ENCODE measurements at places on chromosomes 16 and 17.

- DNase-seq, result no peak
These were observed 23.8 kb downstream of the NACA2 start for GRCh38 chr17:61567045-61567802.

DNA sequence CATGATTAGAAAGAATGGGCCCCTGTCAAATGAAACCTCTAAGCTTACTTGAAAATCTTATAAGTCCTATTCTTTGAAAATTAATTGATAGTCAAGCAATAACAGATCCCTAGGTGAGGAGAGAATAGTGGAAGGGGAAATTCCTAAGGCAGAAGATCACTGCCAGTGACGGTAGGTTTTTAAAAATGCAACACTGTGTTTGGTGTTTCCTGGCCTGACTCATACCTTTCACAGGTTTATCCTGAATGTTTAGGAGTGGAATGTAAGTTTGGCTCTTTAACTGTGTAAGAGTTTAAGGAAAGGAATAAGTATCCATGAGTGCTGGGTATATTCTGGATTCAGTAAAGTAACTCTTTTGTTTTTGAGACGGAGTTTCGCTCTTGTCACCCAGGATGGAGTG is 23.8 kb downstream of the HAPSTR1 start:
- no peak for DNase-seq

GRCh38 chr17:80645706-80646325 is 101.2 kb downstream of the RPTOR start:
- no peak for DNase-seq

DNA sequence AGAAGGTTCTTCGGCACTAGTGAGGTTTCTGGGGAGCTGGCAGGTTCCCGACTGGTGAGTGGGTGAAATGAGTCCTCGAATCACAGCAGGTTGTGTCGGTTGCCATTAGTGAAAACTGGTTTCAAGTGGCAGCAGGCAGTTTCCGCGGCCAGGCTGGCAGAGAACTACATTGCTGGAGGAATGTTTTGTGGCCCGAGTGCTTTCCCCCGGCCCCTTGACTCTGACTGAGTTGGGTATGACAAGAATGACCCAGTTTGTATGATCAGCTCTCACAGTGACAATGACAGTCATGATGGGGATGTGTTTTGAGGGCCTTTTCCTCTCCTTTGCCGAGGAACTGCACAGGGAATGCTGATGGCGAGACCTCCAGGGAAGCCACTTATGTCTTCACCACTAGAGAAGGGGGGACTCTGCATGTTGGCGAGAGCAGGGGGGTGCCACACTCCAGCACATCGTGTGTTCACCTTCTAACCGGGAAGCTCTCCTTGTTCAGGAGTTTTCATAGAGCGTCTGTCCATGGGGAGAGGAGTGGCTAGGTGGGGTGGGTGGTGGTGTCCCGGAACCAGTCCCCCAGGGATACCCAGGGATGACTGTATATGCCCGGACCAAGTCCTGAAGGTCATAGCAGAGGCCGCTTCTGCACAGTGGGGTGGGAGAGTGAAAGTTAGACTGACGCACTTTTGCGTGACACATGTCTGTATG is 206.0 kb upstream of the CHMP6 start:
- DNase-seq, result peak; percentile 77

DNA sequence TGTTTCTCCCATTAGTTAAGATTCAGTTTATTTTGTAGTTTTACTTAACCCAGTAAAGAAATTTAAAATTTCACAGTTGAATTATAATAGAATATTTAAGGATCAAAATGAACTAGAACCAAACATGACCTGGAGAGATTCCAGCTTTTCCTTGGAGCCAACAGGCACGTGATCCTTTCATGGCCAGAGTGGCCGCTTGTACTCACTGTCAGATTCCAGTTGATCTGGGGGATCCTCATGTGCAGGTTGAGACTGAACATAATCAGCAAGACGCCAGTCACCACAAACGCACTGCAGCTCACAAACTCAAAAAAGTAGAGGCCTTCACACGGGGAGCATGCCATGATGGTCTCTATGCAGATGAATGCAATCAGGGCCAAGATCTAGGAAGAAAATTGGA is 31.7 kb downstream of the CMTM3 start:
- no peak for DNase-seq

DNA sequence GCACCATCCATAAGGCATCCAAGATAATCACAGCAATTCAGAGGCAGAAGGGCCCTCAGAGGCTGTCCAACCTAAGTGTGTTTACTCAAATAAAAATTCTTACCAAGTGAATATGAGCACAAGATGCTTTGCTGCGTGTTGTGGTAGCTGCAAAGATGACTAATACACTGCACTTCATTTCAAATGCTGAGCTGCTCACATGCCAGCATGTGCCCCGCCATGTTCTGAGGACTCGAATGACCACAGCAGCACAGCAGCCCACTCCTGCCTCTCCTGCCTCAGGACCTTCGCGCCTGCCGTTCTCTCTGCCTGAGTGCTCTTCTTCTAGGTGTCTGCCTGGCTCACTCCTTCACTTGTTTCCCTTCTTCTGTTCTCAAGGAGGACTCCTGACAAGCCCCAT is 19.0 kb downstream of the PIK3R5 start:
- no peak for DNase-seq

GRCh38 chr16:47983999-47984580 is 171.7 kb downstream of the ABCC12 start:
- DNase-seq, result no peak

GRCh38 chr16:89357055-89357816 is 133.1 kb downstream of the ANKRD11 start:
- DNase-seq, result peak; percentile 53

DNA sequence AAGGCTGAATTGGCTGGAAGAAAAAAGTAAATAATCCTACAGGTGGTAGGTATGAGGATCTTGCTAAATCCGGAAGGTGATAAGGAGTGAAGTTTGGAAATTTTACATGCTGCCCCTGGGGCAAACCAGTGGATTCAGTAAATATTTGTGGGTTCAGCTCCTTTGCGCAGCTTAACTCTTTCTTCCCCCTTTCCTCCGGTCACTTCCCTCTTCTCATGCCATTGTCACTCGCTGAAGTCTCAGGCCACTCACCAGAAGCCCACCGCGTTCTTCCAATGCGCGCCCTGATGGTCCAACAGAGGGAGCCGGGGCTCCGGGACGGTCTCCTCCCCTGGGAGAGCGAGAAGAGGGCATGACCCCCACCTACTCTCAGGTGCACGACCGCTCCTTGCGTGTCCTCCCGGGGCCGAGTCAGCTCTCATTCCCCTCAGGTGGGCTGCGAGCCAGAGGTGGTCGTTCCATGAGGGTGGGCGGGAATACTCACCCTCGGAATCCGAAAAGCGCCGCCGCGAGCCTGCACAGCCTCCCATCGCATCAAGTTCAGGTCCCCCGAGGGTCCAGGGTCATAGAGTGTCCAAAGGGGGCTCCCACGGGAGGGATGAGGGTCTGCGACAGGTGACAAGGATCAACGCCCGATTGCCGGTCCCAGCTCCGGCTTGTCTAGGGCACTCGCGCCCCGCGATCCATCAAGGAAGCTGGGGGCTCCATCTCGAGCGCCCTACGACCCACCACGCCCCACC is 474 bp downstream of the CLN3 start:
- DNase-seq, result no peak

- DNase-seq, result no peak
These were observed 96.0 kb downstream of the YPEL2 start for GRCh38 chr17:59427425-59427921.

DNA sequence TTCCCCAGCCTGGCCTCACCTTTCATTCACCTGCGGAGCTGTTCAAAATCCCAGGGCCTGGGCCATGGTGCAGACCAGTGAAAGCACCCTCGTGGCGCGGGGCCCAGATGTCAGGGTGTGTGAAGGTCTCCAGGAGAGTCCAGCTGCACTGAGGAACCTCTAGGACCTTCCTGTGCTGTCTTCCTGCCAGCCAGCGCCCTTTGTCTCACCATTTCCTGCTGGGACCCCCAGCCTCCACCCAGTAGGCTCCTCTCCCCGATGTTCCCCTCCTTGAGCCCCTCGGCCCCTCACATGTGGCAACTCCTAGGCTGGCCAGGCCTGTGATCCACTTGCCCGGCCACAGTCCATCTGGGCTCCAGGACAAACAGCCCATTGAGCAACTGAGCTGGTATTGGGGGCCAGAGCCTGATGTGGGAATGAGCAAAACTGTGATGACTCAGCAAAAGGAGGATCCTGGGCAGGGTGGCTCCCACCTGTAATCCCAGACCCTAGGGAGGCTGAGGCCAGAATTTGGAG is 677 bp downstream of the SULT1A2 start:
- no peak for DNase-seq

- no peak for DNase-seq
These were observed 84.2 kb upstream of the FOXF1 start for GRCh38 chr16:86426063-86426642.

- DNase-seq, result no peak
These were observed 2.8 kb downstream of the EMP2 start for GRCh38 chr16:10577305-10578202.

DNA sequence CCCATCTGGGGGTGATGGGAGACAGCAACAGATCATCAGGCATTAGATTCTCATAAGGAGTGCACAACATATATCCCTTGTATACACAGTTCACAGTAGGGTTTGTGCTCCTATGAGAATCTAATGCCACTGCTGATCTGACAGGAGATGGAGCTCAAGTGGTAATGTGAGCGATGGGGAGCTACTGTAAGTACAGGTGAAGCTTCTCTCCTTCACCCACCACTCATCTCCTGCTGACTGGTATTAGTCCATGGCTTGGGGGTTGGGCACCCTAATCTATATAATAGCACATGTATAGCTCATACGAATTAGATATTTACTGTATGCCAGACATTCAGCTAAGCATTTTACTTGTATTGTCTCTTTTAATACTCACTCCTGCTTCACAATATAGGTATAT is 101.7 kb downstream of the MAP2K6 start:
- DNase-seq, result no peak

- DNase-seq, result no peak
These were observed 3.1 kb downstream of the HIC1 start for GRCh38 chr17:2057760-2058585.

GRCh38 chr17:9907883-9908648 is 3.0 kb upstream of the RCVRN start:
- DNase-seq, result no peak

DNA sequence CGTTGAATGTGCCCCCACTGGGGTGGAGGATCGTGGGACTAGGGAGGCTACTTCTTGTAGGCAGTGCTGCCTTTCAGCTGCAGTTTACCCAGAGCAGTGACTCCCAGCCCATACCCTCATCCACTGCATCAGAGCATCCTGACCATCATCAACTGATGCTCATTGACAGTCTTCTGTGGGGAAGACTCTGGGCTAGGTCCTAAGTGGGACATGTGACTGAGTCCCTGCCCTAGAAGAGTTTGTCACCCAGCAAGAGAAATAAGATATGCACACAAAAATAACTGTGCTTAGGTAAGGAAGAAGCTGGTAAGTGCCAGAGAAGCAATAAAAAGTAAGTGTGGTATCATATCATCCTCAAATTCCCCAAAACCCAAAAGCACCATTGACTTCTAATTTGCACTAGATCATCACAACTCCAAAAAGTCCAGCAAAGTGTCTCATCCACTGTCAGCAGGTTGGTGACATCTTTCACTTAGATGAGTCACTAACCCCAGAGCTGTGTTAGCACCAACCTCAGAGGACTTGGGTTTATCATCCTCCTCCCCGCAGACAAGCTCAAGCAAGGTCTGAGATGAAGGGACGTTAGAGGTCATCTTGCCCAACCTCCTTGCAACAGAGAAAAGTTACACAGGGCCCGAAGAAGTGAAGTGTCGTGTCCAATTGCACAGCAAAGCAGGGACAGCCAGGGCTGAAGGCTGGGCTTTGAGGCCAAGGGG is 99.0 kb downstream of the CCDC182 start:
- peak; percentile 9 for DNase-seq

DNA sequence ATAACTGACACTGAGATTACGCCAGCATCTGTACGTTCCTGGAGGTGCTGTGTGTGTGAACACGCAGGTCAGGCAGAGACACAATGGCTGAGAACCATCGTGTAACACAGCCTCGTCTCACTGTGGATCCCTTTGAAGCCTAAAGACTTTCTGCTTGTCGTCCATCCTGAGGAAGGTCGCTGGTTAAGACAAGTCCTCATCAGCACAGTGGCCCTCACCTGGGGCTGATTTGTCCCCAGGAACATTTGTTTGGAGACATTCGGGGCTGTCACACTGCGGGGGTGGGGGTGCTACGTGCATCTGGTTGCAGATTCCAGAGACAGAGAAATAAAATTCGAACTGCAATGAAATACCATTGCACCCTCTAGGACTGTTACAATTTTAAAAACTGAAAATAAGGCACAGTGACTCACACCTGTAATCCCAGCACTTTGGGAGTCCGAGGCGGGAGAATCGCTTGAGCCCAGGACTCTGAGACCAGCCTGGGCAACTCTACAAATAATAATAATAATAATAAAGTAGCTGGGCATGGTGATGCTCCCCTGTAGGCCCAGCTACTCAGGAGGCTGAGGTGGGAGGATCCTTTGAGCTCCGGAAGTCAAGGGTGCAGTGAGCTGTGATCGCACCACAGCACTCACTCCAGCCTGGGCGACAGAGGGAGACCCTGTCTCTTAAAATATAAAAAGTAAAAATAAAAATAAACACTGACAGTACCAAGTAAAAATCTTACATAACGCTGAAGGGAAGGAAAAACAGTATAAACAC is 112.0 kb upstream of the METRNL start:
- DNase-seq, result no peak

GRCh38 chr16:2962334-2963073 is 1.6 kb upstream of the KREMEN2 start:
- no peak for DNase-seq

GRCh38 chr16:2143878-2144485 is 4.4 kb upstream of the RAB26 start:
- no peak for DNase-seq

GRCh38 chr17:48282303-48282702 is 147.7 kb downstream of the SKAP1 start:
- DNase-seq, result no peak

GRCh38 chr17:27630607-27631410 is at the start of gene LGALS9:
Gene LGALS9 (plus strand): TSS chr17:27631188. CDS start chr17:27631266, 78 bp downstream.
- no peak for DNase-seq

- no peak for DNase-seq
These were observed 9.4 kb downstream of the ITGAX start for GRCh38 chr16:31364421-31364820.

DNA sequence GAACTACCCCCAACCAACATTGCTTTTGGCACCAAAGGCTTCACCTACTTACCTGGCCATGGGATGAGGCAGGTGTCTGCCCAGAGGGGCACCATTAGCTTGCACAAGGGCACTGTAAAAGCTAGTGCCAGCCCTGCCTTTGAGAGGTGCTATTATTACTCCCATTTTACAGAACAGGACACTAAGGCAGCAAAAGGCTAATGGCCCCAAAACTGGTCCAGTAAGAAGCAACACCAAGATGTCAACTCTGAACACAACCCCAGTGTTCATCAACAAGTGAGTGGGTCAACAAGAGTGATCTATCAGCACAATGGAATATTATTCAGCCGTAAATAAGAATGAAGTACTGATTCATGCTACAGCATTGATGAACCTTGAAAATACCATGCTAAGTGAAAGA is 7.7 kb upstream of the USP7 start:
- no peak for DNase-seq

DNA sequence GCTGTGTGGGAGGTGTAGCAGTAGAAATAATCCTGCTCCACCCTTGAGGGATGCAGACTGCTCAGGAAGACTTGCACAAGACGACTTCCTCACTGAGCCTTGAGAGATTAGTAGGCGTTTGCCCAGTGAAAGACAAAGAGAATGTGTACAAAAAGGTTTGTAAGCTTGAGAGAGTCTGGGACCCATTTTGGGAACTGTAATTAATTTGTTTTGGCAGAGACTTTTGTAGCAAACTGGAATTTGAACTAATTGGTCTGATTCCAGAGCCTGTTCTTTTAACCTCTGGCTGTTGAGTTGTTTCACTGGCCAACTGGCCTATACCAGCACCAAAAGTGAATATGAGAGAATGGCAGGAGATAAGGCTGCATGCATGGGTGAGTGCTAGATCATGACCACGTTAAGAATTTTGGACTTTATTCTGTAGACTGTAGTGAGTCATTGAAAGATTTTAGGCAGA is 75.5 kb downstream of the AATF start:
- DNase-seq, result no peak
